ENCODE measurements at places on chromosomes 6 and 20.

GRCh38 chr6:100456908-100457235 lies 7.8 kb downstream of the SIM1 start:
- DNase-seq = no peak

- no peak for DNase-seq
Observed at GRCh38 chr6:142339968-142340658, 38.3 kb downstream of the ADGRG6 start.

DNA sequence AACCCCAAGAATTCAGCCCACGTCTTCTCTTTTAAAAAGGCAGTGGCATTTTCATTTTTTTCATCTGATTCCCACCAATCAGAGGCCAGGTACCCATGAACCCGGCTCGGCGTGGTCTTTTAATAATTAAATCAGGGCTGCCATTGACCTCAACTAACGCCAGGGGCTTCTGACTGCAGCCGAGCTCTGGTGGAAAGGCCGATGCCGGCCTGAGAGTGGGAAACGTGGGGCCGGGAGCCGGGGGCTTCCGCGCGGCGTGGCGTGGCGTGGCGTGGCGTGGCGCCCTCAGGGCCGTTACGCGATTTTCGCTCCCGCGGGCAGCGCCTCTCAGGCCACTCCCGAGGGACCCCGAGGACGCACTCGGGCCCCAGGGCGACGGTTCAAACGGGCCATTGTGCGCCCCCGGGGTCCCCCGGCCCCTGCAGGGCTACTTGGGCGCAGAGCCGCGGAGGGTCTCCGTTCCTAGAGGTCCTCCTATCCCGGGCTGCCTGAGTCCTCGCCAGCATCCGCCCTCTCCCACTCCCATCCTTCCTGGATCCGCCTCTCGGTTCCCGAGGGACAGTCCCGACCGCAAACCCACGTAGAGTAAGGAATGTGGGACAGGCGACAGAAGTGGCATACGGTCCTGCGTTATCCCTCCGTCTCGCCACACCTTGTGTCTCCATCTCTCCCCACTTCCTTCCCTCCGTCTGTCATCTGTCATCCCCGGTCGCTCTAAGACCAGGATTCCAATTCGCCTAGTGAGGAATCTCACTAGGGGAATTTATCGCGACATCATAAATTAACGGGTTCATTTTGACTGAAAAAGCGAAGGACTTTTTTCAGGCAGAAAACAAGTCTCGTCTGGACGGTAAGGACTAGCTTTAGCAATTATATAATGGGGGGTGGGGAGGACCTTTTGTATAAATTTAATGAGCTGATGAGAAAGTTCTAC lies 876 bp upstream of the TBPL1 start:
- DNase-seq = peak; percentile 55

GRCh38 chr20:35277127-35277526 lies 795 bp downstream of the MMP24OS start:
- DNase-seq = no peak

GRCh38 chr6:23533311-23533710 lies 592.7 kb upstream of the NRSN1 start:
- no peak for DNase-seq

DNA sequence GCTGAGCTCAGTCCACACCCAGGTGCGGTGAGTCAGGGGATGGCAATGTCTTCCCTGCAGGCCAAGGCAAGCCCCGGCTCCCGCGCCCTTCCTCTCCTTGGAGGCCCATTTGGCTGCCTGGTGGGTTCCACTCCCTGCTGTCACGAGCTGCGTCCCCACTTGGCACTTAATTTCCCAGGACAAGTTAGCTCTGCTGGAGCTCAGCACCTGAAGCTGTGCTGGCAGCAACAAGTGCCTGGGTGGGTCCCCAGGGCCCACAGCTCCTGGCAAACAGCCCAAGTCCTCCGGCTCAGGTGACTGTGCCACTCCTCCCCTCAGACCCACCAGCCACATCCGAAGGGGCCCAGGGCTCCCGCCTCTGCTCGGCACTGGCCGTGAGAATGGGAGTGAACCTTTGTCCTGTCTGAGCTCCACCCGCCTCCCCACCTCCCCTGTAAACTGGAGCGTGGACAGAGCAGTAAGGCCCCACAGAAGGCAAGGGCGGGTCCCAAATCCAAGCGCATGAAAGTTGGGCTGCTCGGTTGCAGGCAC lies 16.9 kb downstream of the LAMA5 start:
- DNase-seq = peak; percentile 69

DNA sequence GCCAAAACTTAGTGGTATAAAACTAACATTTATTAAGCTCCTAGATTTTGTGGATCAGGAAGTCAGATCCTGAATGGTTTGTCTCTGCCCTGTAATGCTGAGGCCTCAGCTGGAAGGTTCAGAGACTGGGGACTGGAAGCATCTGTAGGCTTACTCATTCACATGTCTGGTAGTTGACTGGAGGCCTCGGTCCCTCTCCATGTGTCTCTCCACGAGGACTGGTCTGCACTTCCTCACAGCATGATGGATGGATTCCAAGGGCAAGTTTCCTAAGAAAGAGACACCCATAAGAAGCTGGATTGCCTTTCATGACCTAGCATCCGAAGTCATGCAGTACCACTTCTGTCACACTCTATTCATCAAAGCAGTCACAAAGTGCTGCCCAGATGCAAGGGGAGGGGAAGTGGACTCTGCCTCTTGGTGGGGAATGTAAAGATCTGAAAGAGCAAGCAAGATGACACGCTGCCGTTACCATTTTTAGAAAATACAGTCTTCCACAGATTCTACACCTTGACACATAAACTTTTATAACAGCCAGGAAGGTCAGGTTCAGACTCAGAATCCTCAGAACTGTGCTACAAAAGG lies 17.2 kb upstream of the MDGA1 start:
- DNase-seq = no peak

Measured in HuH-7.5 (cell line).